ENCODE measurements at places on chromosomes 6 and 20.

GRCh38 chr6:168090706-168091105, 11.7 kb upstream of the FRMD1 start:
- DNase-seq = no peak

- DNase-seq = no peak
These were observed 21.7 kb downstream of the TGM6 start for GRCh38 chr20:2402271-2402980.

DNA sequence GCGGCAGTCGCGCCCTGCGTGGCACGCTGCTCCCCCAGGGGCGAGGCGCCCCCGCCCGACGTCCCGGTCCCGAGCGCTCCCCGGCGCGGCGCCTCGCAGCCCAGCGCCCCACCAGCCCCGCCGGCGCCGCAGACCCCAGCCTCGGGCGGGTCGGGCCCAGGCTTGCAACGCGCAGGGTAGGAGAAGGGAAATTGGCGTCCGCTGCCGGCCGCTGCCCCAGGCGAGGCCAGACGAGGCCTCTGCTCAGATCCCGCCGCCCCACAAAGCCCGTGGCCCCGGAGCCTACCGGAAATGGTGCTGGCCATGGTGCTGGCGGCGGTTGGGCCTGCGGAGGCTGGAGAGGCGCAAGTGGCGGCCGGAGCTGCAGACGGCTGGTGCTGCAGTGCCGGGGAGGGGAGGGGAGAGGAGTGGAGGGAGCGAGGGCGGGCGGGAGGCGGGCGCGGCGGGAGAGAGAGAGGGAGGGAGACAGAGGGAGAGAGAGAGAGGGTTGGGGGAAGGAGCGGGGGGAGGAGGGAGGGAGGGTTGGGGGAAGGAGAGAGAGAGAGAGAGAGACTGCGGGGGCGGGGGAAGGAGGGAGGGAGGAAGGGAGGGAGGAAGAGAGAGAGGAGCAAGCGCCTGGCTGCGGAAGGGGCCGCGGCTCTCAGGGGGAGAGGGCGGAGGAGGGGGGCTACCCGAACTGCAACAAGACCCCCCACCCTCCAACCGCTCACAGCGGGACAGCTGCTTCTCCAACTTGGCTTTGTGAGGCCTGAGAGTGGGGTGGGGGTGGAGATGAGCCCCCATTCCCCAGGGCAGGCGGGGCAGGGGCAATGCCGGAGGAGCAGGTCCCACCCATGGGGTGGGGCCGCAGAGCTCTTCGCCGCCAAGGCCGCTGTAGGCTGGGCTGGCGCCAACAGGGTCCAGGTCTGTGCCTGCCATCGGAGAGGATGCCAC, at the start of gene STMN3:
TSS of gene STMN3 (minus strand) at position 384 of the 933 bp plus-strand sequence. CDS start at position 305, 79 bp downstream.
- peak; percentile 75 for DNase-seq

DNA sequence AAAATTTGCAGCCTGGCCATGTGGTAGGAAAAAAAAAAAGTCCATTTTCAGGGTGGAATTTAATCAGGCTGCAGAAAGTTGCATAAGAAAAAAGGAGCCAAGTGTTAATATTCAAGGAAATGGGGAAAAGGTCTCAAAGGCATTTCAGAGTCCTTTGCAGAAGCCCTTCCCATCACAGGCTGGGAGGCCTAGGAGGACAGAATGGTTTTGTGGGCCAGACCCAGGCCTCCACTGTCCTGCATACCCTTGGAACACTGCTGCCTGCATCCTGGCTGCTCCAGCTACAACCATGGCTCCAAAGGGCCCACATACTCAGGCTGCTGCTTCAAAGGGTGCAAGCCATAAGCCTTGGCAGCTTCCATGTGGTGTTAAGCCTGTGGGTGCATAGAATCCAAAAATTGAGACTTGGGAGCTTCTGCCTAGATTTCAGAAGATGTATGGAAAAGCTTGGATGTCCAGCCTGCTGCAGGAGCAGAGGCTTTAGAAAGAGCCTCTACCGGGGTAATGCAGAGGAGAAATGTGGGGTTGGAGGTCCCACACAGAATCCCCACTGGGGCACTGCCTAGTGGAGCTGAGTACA, 239.0 kb upstream of the STXBP5 start:
- DNase-seq = no peak

GRCh38 chr6:30781743-30782424, 37.5 kb upstream of the IER3 start:
- no peak for DNase-seq

- no peak for DNase-seq
These were observed 5.9 kb upstream of the NQO2 start for GRCh38 chr6:2993755-2994317.

DNA sequence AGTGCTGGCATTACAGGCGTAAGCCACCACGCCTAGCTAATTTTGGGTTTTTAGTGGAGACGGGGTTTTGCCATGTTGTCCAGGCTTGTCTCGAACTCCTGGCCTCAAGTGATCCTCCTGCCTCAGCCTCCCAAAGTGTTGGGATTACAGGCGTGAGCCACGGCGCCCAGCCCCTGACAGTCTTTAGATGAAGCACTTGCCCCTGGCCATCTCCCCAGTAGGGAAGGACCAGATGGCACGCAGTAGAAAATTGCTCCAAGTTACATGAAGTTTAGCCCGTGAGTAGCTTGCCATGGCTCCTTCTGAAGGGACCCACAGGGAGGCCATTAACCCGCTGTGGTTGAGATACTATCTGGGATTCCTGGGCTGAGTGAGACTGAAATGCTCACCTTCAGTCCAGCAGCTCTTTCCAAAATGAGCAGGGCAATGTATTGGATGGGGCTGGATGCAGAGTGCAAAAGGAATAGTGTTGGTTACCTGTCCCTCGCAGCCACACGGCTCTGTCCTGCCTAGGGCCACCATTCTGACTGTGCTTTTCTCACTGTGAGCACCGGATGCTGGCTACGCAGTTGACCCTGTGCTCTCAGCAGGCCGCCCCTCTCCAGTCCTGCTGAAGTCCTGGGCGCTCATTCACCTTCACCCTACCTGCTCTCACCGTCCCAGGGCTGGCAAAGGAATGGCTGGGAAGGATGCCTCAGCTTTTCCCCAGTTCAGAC, 66.9 kb downstream of the EFCAB8 start:
- DNase-seq = no peak
